NCI-H526 treated with DMSO at 0.1 percent for 48 hours (cell line): ENCODE measurements at places on chromosomes 16 and 17.

- no peak for DNase-seq
Observed at GRCh38 chr16:28218109-28218508, 6.3 kb upstream of the XPO6 start.

DNA sequence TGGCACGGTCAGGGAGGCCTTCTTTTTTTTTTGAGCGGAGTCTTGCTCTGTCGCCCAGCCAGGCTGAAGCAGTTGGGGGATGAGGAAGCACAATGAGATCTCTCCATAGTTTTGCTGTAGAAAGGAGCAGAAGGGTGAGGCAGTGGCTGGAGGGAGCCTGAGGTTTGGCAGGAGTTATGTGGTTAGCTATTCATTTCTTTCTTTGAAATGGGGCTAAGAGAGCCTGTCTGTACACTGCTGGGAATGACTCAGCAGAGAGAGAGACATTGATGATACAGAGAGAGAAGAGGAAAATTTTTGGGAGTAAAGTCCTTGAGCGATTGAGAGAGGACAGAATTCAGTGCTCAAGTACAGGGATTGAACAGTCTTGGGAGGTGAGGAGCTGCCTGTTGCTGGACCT lies 22.1 kb downstream of the NOS2 start:
- no peak for DNase-seq

- DNase-seq, result no peak
Observed at GRCh38 chr17:6589266-6589946, 33.1 kb upstream of the PITPNM3 start.

DNA sequence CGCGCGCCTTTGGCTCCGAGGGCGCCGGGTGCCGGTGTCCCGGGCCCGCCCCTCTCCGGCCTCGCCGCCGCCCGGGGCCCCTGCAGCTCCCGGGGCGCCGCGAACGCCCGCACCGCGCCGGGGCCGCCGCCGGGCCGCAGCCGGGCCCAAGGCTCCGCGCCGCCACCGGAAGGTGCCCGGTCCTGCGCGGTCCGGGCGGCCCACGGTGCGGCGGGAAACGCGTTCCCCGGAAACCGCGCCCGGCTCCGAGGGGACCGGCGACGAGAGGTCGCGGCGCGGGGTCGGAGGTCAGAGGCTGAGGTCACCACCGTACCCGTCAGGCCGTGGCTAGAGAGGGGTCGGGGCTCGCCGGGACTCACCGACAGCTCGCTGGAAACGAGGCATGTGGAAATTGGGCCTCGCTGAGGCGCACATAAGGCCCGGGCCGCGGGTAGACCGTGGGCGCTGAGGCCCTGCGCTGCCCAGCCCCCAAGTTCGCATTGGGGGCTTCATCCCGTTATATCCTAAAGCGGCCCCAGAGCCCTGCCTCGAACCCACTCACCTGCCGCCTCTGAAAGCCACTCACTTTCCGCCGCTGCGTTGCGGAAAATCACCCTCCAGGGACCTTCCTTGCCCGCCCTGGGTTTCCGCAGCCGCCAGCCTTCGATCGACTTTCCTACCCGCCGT lies at the start of gene DUS1L:
Gene DUS1L (minus strand): TSS at position 167 of the 666 bp plus-strand sequence. CDS start 745 bp downstream, outside the sequence.
- no peak for DNase-seq

DNA sequence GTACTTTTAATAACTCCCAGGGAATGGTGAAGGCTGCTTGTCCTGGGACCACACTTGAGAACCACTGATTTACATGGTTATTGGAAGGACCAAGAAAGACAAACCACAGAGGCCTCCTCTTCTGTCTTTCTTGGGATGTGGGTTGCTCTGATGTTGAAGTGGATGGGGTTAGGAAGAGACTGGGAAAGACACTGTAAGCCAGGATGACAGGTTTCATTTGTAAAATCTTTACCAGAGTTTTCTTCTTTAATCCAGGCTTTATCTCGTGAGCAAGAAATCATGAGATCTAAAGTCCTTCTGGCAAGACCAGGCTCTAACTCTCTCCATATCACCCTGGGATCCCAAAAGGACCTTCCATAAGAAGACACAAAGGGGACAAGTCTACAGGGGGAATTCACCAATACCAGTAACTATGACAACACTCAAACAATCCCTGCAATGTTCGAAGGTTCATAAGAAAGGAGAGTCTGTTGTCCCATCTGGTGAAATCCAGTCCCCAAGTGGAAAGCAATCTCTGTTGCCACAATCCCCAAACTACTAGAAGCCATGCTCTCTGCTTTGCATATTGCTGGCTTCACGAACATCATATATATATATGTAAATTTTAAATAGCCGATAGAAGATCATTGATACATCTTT lies 44.8 kb upstream of the CDRT4 start:
- DNase-seq, result no peak

- no peak for DNase-seq
Observed at GRCh38 chr17:33076979-33077378, 85.3 kb downstream of the SPACA3 start.

DNA sequence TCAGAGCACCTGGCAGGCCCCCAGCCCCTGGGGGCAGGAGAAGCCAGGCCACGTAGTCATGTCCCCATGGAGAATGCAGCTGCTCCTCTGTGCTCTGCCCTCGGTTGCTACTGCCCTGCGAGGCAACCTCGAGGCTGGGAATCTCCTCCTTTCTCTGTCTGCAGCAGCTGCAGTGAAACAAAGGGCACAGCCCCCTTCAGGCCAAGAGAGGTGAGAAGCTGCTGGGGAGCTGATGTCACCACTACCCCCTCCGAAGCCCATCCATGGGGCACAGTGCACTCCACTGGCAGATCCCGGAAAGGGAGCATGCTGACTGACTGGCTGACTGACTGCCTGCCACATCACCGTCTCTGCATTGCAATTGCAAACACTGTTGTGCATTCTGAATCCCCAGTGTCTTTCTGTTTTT lies 103.7 kb downstream of the GRIN2A start:
- DNase-seq, result no peak

- no peak for DNase-seq
Observed at GRCh38 chr16:2713523-2713922, 6.5 kb downstream of the PRSS27 start.

- no peak for DNase-seq
Observed at GRCh38 chr16:61797961-61798507, 238.2 kb downstream of the CDH8 start.

DNA sequence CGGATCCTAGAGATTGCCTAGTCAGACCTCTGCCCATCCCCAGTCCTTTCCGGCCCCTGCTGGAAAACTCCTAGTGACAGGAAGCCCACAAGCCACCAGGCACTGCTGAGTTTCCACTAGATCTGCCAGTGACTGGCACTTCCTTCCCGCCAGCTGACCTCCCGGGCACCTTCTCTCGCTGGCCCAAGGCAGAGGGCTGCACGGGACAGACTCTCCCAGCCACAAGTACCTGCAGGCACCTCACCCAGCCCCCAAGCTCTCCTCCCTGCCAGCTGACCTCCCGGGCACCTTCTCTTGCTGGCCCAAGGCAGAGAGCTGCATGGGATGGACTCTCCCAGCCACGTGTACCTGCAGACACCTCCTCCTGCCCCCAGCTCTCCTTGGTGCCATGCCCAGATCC lies 66.3 kb upstream of the DOC2B start:
- no peak for DNase-seq

DNA sequence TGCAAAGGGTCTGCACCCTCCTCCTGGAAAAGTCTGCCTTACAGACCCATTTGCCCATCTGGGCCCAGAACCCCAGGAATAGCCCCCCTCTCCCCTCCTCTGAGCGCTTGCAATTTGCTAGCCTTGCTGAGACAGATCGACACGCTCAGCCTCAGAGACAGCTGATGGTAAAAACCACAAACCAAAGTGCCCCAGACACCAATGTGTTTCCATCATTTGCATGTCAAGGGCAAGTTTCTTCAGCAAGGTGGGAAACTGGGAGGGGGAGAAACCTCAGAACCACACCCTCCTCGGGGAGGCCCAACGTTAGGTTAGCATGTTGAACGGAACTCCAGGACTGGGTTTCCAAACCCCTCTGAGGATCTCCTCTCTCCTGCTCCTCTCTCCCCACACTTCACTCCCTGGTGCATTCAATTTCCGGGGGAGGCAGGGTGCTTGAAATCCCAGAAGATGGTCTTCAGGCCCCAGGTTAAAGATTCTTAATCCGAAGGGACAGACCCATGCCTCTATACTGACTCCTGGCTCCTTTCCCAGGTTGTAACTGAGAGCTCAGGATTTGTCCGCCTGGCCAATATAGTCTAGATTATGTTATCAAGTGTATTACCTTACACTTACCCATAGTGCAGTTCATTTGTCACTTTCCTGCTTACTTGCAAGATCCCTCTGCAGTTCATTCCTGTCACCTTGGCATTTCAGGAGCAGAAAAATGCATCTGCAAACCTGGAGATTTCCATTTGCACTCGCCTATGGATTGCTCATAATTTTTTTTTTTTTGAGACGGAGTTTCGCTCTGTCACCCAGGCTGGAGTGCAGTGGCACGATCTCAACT lies 1.3 kb upstream of the CUEDC1 start:
- DNase-seq, result peak; percentile 67

DNA sequence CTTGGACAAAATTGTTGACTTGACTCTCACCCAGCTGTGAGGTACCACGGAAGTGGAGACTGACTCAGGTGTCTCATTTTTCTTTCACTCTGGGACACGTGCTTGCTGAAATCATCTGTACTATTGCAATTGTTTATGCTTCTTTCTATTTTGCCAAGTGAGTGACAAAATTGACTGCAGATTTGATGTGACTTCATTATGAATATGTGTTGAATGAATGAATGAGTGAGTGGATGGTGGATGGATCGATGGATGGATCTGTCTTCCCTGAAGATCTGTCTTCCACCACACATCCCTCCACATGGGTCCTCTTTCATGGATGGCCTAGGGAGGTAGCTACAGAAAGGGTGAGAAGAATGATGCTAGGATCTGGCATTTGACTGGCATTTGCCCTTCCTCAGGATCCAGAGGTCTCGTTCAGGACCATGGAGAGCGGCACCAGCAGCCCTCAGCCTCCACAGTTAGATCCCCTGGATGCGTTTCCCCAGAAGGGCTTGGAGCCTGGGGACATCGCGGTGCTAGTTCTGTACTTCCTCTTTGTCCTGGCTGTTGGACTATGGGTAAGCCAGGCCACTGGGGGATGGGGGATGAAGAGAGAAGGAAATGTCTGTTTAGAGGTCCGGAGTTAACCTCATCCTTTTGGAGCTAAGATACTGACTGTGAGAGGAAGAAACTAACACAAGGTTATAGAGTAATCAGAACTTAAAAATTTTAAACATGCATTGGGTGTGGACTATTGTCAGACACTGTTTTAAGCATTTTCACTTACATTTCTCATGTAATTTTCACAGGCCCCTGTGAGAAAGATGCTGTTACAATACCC lies 12.7 kb downstream of the SLC5A11 start:
- DNase-seq, result no peak

- DNase-seq, result no peak
Observed at GRCh38 chr16:24800586-24800985, 45.2 kb upstream of the SLC5A11 start.

DNA sequence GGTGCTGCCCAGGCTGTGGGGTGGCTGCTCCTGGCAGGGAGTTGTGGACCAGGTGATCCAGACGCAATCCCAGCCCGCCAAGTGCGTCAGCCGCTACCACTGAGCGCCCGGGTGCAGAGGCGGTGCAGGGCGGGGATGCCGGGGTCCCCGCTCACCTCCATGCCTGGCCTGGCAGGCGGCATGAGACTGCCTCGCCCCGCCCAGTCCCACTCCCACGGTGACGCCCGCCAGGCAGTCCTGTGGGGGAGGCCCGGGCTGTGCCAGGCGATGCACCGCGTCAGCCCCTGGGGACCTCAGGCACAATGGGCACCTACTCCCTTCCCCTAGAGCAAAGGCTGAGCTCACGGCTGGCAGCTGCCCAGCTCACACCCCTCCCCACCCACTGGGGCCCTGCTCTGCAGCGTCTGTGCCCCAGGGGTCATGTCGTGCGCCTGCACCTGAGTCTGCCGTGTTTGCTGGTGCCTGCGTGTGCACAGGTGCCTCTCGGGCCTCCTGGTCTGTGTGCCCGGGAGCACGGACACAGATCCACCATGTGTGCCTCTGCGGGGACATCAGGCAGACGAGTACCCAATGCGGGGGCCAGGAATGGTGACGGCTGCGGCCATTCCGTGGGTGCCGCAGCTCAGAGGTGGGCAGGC lies 5.3 kb downstream of the RPUSD1 start:
- DNase-seq, result no peak

- no peak for DNase-seq
Observed at GRCh38 chr17:64658931-64659330, 3.2 kb downstream of the SMURF2 start.

DNA sequence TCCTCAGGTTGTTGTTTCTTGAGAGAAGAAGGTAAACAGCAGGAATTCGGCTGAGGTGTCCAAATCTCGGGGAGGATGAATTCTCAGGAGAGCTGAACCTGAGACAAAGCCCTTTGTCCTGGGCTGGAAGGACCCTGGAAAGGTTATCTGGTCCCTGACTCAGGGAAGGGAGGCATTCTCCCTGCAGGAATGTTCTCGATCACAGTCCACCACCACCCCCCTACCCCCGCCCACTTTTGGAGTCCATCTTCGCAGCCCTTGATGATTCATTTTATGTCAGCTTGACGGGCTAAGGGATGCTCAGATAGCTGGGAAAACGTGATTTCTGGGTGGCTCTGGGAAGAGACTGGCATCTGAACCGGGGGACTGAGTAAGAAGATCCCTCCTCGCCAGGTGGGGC lies 1.4 kb upstream of the CEP295NL start:
- no peak for DNase-seq

DNA sequence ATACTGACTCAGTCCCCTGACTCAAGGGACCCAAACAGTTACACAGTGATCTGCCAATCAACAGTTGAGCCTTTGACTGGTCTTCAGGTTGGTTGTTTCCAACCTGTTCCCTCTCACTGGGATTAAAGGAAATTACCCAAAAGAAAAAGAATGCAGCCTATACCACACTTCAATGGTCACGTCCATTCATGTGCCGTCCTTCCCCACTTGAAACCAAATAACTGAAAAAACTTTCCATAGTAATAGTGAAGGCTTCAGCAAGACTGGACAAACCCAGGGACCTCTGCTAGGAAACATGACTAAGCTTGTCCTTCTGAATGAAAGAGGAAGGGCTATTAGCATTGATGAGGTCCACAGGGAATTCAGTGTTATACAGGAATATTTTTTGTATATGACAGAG lies 30.6 kb downstream of the MRPS23 start:
- no peak for DNase-seq

GRCh38 chr17:65438708-65439294 lies 122.6 kb downstream of the AXIN2 start:
- no peak for DNase-seq

- no peak for DNase-seq
Observed at GRCh38 chr17:17421346-17422216, 55.2 kb upstream of the MED9 start.

- DNase-seq, result peak; percentile 61
Observed at GRCh38 chr17:45234641-45235415, 13.1 kb downstream of the FMNL1 start.

DNA sequence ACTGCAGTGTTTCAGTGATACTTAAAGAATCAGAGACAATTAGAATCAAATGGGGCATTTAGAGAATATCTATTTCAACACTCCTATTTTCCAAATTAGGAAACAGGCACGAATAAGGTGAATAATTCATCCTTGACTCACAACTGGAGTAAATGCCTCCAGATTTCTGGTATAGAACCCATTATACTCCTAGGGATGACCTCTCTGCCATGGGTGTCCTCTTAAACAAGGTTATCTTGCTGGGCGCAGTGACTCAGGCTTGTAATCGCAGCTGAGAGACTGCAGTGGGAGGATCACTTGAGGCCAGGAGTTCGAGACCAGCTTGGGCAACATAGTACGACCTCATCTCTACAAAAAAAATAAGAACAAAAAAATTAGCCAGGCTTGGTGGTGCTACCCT lies 139.8 kb upstream of the ELAC2 start:
- DNase-seq, result no peak

- no peak for DNase-seq
Observed at GRCh38 chr17:2212400-2212981, 91.1 kb downstream of the SMG6 start.
